T-helper 2 cell treated with Interferon-gamma antibody and Interleukin-4, amounts not matched to agents 100 ng/mL and 5 ng/mL, for 36 hours (primary cell): ENCODE measurements at places on chromosomes 13 and 19. TPM values are rescaled to one million over a fixed set of nuclear protein-coding genes. Genes with fewer than 3 reads are reported as not detected.

TGFBR3L gene
- total RNA-seq, result 1.1 and 2.6 TPM in 2 replicates

TINCR gene
- total RNA-seq, result 0.23 and 0.39 TPM in 2 replicates

HIF3A gene
- not detected in 2 replicates for total RNA-seq

POSTN gene
- not detected in 2 replicates for total RNA-seq

CYP2A6 gene
- total RNA-seq, result not detected in 2 replicates

TNFAIP8L1 gene
- 16.5 and 17.5 TPM in 2 replicates for total RNA-seq

SERP2 gene
- total RNA-seq, result not detected in 2 replicates

KLK3 gene
- total RNA-seq, result not detected in 2 replicates

APOE gene
- 0.48 and 0.95 TPM in 2 replicates for total RNA-seq

SBSN gene
- not detected in 2 replicates for total RNA-seq

KCNJ14 gene
- total RNA-seq, result 1.6 and 1.8 TPM in 2 replicates

ZNF563 gene
- 2.4 and 2.5 TPM in 2 replicates for total RNA-seq

FUT1 gene
- 0.25 and 0.36 TPM in 2 replicates for total RNA-seq

FGF22 gene
- total RNA-seq, result not detected in 2 replicates

HS6ST3 gene
- total RNA-seq, result not detected in 2 replicates

FPR3 gene
- total RNA-seq, result not detected in 2 replicates

WDR62 gene
- total RNA-seq, result 32.6 and 32.8 TPM in 2 replicates

C13orf46 gene
- total RNA-seq, result 4.1 and 4.5 TPM in 2 replicates

PRKCG gene
- total RNA-seq, result 0.50 TPM in 1 of 2 replicates, not detected in the other

IGFL2 gene
- 0.30 TPM in 1 of 2 replicates, not detected in the other for total RNA-seq

ZNF264 gene
- 23.8 and 25.6 TPM in 2 replicates for total RNA-seq

PRTN3 gene
- not detected in 2 replicates for total RNA-seq

NXNL1 gene
- not detected in 2 replicates for total RNA-seq

BCL2L12 gene
- 70.4 and 75.7 TPM in 2 replicates for total RNA-seq

TSKS gene
- 2.9 and 3.3 TPM in 2 replicates for total RNA-seq

IGLON5 gene
- total RNA-seq, result not detected in 2 replicates

RAP2A gene
- total RNA-seq, result 28.0 and 30.7 TPM in 2 replicates
